ENCODE measurements at places on chromosomes 7 and 10.

DNA sequence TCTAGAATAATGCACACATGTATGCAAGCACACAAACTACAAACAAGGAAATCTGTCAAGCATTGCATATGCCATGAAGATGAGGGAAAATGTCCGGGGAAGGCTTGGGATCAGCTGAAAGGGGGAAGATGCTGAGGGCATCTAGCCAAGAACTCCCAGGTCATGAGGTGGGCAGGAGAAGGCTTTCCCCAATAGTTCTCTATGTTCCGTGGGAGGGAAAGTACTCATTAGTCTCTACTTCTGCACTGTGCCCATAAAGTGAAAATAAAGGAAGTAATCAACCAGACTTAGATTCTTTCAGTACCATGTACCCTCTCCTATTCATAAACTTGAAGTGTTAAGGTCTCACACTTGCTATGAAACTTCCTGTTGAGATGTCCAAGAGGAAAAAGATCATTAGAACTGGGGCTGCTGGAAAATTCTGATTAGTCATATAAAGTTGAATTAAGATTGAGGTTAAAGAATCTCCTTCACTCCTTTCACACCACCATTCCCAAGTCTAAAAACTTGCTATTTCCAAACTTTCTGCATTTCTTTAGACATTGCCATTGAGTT is 17.1 kb upstream of the LIPF start:
- DNase-seq, result no peak

DNA sequence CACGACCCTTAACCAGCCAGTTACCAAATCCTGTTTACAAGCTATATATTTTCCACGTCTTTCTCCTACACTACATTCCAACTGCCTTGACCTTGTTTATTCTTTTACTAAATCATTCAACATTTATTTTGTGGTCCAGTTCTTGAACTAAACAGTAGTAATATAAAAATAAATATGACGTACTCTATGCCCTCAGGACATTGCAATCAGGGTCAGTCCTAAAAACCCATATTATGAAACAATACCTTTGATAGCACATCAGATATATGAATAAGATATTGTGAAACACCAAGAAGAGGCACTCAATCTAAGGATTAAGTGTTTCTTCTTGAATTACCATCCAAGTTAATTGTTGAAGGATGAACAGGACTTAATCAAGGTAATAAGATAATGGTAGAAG is 52.5 kb upstream of the WNT16 start:
- DNase-seq, result no peak

DNA sequence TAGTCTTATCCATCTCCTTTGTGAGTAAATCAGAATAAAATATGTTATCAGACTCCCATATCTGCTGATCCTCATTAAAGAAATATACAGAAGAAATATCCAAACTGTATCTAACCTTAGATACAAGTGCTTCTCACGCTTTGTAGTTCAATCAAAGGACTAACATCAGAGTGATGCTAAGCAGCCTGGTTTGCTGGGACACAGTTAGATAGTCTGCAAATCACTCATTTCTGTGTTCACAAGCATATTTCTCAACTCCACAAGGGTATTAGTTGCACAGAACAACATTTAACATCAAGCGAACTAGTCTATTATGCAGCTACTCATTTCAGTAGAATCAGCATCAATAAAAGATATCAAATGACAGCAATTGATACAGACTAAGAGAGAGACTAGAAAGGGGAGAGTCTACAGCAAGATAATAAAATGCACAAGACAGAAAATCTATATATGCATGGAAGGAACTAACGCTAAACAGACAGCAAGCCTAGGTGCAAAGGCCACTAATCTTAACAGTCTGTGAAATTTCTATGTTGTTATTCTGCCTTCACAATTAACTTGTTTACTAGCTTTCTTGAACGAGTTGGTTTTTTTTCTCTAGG is 30.0 kb downstream of the DNAJC12 start:
- no peak for DNase-seq

DNA sequence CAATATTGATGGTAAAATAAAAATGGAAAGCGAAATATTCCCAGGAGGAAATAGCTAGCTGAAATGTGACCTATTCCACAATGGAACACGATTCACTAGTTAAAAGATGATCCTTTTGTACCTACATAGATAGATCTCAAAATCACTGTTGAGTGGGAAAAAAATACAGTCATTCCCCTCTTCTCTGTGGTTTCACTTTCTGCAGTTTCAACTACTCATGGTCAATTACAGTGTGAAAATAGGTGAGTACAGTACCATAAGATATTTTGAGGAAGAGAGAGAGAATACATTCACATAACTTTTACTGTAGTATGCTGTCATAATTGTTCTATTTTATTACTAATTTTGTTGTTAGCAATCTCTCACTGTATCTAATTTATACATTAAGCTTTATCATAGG is 56.0 kb upstream of the COL13A1 start:
- DNase-seq, result no peak

DNA sequence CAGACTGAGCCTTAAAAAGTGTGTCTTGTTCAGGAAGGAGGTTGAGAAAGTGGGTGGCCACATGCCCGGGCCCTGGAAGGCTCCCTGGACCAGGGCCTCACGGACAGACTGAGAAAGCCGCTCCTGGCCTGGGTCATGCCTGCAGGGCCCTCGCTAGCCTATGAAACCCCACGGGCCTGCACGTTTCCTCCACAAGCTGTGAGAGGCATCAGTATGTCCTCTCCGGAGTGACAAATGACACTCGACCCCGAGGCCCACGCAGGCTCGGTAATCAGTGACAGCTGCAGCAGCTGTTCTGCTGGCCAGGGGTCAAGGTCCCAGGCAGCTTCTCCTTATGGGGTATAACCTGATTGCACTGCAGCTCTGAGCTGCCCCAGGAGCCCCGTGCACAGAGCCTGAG is 47.6 kb downstream of the ASB13 start:
- DNase-seq, result no peak

GRCh38 chr7:126699707-126700106 is 553.0 kb downstream of the GRM8 start:
- no peak for DNase-seq

DNA sequence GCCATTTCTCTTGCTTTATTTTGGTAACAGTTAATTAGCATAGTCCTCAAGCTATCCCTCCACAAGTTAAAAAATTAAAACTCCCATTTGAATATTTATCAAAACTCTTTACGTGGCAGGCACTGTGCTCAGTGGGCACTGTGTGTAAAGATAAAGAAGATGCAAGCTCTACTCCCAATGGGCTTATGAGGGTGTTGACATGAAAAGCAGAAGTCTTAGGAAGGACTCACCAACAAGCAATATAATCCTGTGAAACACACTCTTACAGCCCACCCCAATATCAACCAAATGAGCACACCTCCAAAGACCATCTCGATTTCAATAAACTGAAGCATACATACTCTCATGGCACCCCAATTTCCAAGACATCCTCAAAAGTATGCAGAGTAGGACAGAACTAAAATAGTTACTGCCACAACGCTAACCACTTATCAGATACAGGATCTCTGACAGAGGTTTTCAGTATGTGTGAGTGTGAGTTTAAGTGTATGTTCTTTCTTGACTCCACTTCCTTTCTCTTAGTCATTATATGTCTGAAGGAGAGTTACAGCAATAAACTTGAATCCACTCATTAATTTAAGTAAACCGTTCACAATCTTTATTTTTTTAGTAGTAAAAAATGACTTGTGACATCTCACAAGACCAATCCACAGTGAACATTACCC is 120.0 kb downstream of the PDE1C start:
- DNase-seq, result no peak

- DNase-seq, result no peak
Measured at GRCh38 chr7:6250364-6250833, 22.0 kb downstream of the CYTH3 start.

DNA sequence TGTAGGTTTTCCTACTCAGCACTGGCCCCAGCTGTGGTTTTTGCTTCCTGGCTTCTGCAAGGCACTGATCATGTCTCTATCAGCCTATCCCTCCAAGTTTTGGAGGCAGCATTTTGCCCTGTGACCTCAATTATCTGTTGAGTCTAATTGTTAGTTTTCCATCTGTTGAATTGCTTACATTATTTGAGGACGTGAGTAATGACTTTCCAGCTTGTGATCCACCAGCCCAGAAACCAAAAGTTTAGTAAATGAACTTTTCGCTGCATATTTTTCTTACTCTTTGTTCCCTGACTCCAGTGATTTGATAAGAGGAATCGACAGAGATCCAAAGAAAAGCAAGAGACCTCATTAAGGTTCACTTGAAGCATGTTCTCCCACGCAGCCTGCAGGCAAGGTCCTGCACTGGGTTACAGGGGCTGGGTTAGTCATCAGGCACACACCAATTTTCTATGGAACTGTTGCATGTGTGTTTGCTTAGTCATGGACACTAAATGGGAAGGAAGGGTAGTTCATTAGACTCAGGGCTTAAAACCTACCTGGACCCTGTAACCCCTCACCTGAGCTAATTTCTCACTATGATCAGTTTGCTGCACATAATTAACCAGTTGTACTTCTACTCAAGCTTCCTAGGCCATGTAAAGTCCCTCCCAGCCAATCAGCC is 57.2 kb downstream of the AKR1E2 start:
- DNase-seq, result no peak

- peak; percentile 22 for DNase-seq
Measured at GRCh38 chr10:60757420-60757895, 20.8 kb upstream of the CDK1 start.

GRCh38 chr10:96341219-96342182 is 17.3 kb downstream of the OPALIN start:
- peak; percentile 41 for DNase-seq

DNA sequence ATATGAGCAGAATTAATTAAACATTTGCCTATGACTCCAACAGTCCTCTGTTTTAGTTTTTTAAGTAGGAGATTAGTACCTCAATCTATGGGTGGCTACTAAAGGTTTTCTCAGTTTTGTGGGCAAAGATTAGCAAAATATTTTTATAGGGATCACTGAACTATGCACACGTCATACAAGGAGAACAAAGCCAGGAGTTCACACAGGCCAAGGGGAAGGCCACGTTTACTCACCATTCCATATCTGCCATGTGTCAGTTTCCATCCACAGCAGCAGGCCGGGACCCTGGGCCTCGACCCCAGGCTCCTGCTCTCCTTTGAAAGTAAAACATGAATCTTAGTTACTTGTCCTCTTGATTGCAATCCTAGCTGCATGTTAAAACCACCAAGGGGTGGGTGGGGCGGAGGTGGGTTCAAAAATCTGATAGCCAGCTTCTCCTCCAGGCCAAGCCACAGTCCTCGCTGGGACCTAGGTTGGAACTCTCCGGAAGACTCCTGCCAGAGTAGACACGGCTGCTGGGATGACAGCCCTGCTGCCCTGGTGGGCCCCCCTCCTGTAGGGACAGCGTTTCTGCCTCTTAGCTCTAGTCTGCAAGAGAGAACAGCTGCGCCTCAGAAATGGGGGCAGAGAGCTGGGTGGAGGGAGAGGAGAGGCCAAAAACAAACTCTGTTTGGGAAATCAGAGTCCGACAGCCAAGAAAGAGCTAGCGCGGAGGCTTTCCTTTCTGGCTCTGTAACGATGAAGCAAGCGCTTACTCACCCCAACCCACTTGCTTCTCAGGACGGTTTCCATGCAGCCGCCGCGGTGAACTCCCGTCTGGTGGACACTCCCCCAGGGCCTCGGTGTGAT is 35.6 kb downstream of the PITRM1 start:
- no peak for DNase-seq

DNA sequence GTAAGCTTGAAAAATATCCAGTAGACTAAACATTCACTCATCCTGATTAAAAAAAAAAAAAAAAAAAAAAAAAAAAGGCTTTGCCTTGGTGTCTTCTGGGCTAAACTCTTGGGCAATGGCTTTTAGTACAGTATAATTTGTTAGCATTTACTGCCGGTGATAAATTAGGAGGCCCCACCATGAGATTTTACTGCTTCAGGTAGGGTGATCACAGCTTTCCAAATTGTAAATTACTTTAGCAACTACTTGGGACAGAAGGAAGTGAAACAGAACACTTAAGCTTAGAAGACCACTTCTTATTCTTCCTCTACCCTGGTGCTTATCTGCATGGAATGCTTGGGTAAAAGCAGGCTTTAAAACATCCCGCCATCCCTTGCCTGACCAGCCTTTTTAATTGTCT is 152.1 kb downstream of the HIBADH start:
- no peak for DNase-seq

- no peak for DNase-seq
Measured at GRCh38 chr7:18829858-18830285, 287.6 kb downstream of the TWIST1 start.

GRCh38 chr10:14617852-14618251 is 156.8 kb downstream of the FAM107B start:
- no peak for DNase-seq

DNA sequence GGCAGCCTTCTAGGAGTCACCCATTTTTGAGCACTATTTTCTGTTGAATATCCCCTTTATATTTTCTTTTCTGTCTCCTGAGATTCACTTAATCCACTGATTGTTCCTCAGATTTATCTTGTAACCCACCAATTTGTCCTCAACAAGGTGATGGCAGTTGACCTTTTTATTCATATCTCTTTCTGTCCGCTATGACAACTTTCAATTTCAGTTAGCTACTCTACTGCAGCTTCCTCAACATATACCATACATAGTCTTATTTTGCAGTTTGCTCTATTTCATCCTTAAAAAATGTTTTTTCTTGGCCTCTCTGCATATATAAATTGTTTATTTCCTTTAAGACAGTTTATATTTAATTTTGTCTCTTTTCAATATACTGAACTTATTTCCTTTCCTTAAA is 101.3 kb downstream of the THSD7A start:
- no peak for DNase-seq

GRCh38 chr10:61900829-61901792 is at the start of gene ARID5B:
ARID5B (plus strand) TSS chr10:61901699; CDS start chr10:61901710, 11 bp downstream.
- DNase-seq, result peak; percentile 80

DNA sequence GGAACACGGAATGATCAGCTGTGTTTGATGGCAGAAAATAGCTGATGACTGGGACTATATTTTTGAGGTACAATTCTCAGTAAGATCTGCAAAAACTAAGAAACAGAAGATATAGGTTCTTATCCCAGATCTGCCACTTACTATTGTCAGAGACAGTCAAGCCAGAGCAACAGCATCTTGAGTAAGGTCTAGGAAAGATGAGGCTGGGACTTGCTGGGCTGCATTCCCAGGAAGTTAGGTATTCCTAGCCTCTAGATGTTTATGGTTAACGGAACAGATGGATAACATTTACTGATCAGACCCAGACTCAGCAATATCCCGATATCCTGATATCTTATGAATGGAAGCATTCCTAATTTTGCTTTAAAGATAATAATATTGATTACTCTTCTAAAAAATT is 68.7 kb upstream of the DNAJB12 start:
- no peak for DNase-seq

- DNase-seq, result no peak
Measured at GRCh38 chr7:139909379-139910050, 80.5 kb downstream of the TBXAS1 start.

GRCh38 chr10:58107506-58107905 is 160.2 kb downstream of the IPMK start:
- no peak for DNase-seq

DNA sequence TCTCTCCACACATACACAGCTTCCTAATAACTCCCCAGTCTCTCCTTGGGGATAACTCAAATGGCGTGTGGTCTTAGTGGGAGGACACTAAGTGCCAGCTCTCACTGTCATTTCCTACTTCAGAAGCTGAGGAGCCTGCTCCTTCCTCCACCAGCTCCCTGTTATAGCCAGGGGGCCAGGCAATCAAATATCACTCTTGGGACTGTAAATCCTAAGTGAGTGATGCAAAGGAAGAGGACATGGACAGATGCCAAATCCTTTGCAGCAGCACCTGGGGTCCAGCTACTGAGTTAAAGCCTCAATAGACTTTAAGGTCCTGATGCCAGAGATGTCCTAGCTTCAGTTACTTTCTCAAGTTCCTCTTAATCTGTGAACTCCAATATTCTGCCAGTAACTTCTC is 34.1 kb downstream of the SEM1 start:
- DNase-seq, result no peak

- DNase-seq, result no peak
Measured at GRCh38 chr10:32793033-32793432, 165.0 kb downstream of the ITGB1 start.
